ENCODE measurements at places on chromosomes 1 and 21.

DNA sequence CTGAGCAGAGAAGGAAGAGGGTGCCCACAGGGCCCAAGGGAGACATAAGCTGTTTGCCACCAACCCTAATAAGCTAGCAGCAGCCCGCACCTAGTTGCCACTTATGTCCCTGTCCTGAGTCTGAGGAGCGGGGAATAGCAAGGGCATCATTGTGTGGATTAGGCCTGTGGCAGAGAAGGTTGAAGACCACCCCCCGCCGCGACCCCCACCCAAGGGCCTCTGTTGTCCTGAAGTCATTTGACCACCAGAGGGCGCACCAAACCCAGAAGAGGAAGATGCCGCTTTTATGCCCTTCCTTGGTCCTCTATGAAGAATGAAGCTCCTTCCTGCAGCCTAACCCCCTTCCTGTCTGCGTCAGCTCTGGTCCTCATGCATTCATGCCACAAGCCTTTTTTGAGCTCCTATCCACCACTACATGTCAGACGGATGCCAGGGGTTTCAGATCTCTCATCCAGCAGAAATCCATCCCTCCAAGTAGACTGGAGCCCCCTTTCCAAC is 16.6 kb downstream of the RHBG start:
- no peak overlapping the region for H3K27ac ChIP-seq
- H3K4me1 ChIP-seq, result peaks cover 8% of the 10 kb centered on the region
- peak; percentile 41 for DNase-seq
- no peak overlapping the region for H3K4me3 ChIP-seq
- H3K27me3 ChIP-seq, result peaks cover 49% of the 10 kb centered on the region

DNA sequence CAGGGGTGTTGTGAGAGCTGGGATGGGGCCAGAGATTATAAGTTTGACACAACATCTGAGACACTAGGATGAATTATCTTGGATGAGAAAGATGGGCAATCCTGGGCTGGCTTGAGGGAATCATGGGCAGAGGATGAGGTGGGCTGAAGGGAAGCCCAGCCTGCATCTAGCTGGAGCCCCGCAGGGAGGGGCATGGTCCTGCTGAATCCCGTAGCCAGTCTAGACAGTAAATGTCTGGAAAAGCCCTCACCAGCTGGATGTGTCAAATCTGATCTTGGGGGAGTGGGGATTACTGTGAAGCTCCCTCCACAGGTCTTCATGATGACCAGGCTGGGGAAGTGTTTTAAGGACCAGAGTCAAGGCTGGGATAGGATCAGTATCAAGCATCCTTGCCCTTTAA is 3.6 kb upstream of the CASQ1 start:
- no peaks in the 10 kb centered on the region for H3K27me3 ChIP-seq
- H3K27ac ChIP-seq, result no peak overlapping the region
- no peaks in the 10 kb centered on the region for H3K36me3 ChIP-seq
- no peak for DNase-seq

DNA sequence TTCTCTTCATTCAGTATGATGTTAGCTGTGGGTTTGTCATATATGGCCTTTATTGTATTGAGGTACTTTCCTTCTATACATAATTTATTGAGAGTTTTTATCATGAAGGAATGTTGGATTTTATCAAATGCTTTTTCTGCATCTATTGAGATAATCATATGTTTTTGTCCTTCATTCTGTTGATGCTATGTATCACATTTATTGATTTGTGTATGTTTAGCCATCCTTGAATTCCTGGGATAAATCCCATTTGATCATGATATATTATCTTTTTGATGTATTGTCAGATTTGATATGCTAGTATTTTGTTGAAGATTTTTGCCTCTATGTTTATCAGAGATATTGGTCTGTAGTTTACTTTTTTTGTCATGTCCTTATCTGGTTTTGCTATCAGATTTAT is 20.9 kb upstream of the GPR161 start:
- H3K36me3 ChIP-seq, result no peaks in the 10 kb centered on the region
- no peak overlapping the region for H3K27ac ChIP-seq
- no peak overlapping the region for H3K4me3 ChIP-seq
- DNase-seq, result no peak
- no peaks in the 10 kb centered on the region for H3K4me1 ChIP-seq

DNA sequence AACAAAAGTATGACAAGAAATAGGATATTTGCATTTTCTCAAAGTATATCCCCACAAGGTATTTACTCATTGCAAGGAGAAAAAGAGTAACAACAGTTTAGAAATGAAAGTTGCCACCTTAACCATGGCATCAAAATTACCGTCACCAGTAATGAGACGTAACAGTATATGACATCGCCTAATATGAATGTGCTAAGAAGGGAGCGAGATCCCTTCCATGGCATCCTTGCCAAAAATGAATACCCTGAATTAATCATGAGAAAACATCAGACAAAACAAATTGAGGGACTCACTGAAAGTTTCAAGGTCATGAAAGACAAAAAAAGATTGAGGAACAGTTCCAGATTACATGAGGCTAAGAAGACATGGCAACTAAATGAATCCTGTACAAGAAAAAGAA is 78.9 kb upstream of the MROH9 start:
- no peaks in the 10 kb centered on the region for H3K27me3 ChIP-seq
- H3K4me1 ChIP-seq, result no peaks in the 10 kb centered on the region
- no peak overlapping the region for H3K27ac ChIP-seq
- no peaks in the 10 kb centered on the region for H3K36me3 ChIP-seq

DNA sequence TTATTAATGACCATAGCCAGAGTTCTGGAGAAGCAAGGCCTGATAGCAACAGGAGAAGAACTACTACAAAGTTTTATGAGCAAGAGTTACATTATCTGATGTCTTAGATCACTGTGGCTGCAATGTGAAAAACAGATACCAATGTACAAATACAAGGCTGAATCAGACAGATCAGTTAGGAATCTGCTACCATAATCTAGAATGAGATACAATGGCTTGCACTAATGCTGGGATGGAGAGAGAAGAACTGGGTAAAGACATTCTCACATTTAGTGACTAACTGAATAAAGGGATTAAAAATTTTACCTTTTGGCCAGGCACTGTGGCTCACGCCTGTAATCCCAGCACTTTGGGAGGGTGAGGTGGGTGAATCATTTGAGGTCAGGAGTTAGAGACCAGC is 41.3 kb downstream of the ARID4B start:
- no peak overlapping the region for H3K4me3 ChIP-seq
- H3K36me3 ChIP-seq, result no peaks in the 10 kb centered on the region
- H3K27ac ChIP-seq, result no peak overlapping the region
- no peaks in the 10 kb centered on the region for H3K27me3 ChIP-seq
- DNase-seq, result no peak

DNA sequence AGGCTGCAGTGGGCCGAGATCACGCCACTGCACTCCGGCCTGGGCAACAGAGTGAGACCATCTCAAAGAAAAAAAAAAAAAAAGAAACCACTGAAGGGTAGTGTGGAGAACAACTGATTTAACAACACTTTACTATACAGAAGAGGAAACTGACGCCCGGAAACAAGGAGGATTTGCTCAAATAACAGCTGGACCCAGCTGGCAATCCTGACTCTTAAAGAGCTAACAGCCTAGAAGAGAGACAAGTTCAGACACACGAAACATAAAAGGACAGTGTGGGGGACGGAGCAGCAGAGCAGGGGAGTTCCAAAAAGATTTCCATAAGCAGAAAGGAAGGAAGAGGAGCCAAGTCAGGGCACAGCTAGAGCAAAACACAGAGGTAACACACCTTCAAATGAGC is 4.4 kb downstream of the ECHDC2 start:
- peak overlapping the region; percentile 23 for H3K4me3 ChIP-seq
- peaks cover 11% of the 10 kb centered on the region for H3K27me3 ChIP-seq
- H3K27ac ChIP-seq, result peak overlapping the region; percentile 77
- no peak for DNase-seq
- H3K4me1 ChIP-seq, result peaks cover 69% of the 10 kb centered on the region

DNA sequence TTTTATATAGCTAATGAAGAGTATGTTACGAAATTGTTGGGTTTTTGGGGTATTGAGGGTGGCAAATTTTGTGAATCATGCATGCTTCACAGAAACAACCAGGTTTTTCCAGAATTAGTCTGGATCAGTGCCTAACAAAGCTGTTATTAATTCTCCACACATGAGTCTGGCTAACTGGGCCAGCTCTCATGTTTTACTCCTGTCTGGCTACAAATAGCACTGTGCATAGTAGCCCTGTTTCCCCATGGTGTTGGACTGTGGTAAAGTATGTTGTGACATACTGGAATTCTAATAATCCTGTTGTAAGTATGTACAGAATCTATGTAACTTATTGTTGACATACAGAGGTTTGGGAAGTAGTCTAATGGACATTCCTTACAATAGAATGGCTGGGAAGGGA is 35.8 kb downstream of the S100B start:
- H3K36me3 ChIP-seq, result peaks cover 86% of the 10 kb centered on the region
- peaks cover 24% of the 10 kb centered on the region for H3K4me1 ChIP-seq
- no peak for DNase-seq
- no peaks in the 10 kb centered on the region for H3K27me3 ChIP-seq
- H3K4me3 ChIP-seq, result no peak overlapping the region

- H3K36me3 ChIP-seq, result no peaks in the 10 kb centered on the region
- H3K4me1 ChIP-seq, result peaks cover 30% of the 10 kb centered on the region
- no peak for DNase-seq
- H3K27ac ChIP-seq, result peak overlapping the region; percentile 83
- peak overlapping the region; percentile 81 for H3K4me3 ChIP-seq
These were observed 1.0 kb upstream of the FAM89A start for GRCh38 chr1:231040800-231041718.

GRCh38 chr1:218488986-218489385 is 143.8 kb downstream of the TGFB2 start:
- no peak overlapping the region for H3K4me3 ChIP-seq
- DNase-seq, result no peak
- peaks cover 7% of the 10 kb centered on the region for H3K4me1 ChIP-seq
- no peaks in the 10 kb centered on the region for H3K36me3 ChIP-seq
- H3K27me3 ChIP-seq, result no peaks in the 10 kb centered on the region

- H3K4me3 ChIP-seq, result no peak overlapping the region
- H3K27me3 ChIP-seq, result no peaks in the 10 kb centered on the region
- H3K36me3 ChIP-seq, result no peaks in the 10 kb centered on the region
- no peak for DNase-seq
- H3K27ac ChIP-seq, result no peak overlapping the region
These were observed 41.8 kb upstream of the USP25 start for GRCh38 chr21:15688016-15688415.

DNA sequence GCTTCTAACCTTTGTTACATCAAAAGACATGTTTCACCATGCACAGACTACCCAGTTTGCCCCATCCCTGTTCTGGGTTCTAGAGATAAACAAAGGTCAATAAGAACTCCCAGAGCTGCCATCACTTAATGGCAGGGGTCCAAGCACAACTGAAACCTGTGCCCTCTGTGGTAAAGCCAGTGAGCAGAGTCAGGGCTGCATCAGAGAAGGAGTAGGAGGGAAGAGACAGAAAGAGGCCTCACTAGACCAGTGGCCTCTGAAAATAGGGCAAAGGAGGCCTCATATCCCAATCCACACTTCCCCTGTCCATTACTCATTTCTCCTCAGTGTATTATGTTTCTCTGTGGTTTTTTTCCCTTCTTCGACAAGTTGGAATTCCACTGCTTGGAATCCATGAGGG is 10.2 kb downstream of the ATP1A2 start:
- peaks cover 75% of the 10 kb centered on the region for H3K36me3 ChIP-seq
- no peak for DNase-seq
- peak overlapping the region; percentile 91 for H3K27ac ChIP-seq
- H3K4me1 ChIP-seq, result peaks cover 95% of the 10 kb centered on the region
- H3K27me3 ChIP-seq, result no peaks in the 10 kb centered on the region
- H3K4me3 ChIP-seq, result no peak overlapping the region

- DNase-seq, result no peak
- H3K27me3 ChIP-seq, result no peaks in the 10 kb centered on the region
- no peak overlapping the region for H3K4me3 ChIP-seq
- no peak overlapping the region for H3K27ac ChIP-seq
- H3K36me3 ChIP-seq, result no peaks in the 10 kb centered on the region
- H3K4me1 ChIP-seq, result no peaks in the 10 kb centered on the region
These were observed 58.2 kb downstream of the HSD3B1 start for GRCh38 chr1:119565131-119565772.

DNA sequence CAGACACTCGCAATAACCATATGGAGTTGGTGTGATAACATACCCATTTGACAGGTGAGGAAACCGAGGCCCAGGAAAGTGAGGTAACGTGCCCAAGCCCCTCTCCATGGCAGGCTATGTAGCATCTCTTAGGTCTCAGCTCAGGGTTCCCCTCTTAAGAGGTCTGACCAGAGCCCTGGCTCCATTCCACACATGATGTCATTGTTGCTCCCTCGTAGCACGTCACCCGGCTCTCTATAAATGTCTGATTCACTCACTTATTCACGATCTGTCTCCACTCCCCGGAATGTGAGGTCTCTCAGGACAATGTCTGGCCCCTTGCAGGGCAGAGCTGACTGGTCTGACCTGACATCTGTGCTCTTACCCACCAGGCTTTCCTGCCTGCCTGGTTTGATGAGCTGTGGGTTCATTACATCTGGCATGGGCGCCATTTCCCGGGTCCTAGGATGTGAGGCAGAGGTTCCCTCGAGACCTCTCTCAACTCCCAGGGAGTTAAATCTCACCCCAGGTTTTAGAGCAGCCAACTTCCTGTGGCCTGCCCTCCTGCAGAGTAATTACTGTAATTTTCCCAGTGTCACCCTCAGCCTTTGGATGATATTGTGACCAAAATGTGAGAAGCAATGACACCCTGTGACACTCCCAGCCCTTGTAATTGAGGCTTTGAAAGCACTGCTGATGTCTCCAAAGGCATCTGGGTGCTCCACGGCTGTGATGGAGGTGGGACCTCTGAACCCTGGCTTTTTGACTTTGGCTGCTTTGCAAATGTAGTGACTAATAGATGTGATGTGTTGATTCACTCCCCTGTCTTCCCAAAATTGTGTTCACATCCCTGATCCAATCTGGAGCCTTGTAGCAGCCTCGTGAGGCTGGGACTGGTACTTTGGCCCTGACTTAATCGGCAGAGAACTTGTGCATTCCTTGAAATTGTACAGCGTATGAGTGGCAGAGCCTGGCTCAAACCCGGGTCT is 10.6 kb downstream of the ACTL8 start:
- H3K4me1 ChIP-seq, result no peaks in the 10 kb centered on the region
- no peak overlapping the region for H3K4me3 ChIP-seq
- H3K36me3 ChIP-seq, result no peaks in the 10 kb centered on the region
- no peak overlapping the region for H3K27ac ChIP-seq
- H3K27me3 ChIP-seq, result peaks cover 54% of the 10 kb centered on the region

DNA sequence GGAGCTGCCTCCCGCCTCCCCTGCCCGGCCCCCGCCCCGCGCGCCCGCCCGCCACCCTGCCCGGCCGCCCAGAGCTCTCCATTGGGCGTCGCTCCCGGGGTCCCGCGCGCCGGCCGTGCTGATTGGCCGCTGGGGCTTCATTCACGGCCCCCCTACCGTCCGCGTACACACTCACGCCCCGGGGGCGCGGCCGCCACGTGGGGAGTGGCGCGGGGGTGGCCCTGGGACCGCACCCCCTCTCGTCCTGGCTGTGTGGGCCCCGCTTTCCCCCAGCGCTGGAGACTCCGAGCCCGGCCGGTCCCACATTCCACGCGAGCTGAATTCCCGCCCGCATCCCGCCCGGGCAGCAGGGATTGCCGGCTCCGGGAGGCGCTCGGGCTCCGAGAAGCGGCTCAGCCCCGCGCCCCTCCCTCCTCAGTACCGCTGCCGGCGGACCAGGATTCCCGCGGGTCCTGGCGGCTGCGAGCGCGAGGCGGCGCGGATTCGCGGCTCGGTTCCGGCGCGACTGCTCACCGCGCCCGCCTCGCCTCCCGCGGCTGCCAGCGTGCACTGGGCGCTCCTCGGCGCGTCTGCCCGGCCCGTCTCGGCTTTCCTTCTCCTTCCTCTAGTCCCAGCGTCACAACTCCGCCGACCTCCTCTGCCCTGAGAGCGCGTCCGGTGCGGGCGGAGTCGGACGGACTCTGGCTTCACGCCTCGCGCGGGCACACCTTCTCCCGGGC is 450 bp upstream of the POU3F1 start:
- H3K4me1 ChIP-seq, result peaks cover 32% of the 10 kb centered on the region
- peak overlapping the region; percentile 57 for H3K27ac ChIP-seq
- H3K27me3 ChIP-seq, result peaks cover 78% of the 10 kb centered on the region
- H3K4me3 ChIP-seq, result peak overlapping the region; percentile 86
- DNase-seq, result peak; percentile 93
- H3K36me3 ChIP-seq, result no peaks in the 10 kb centered on the region
